A549 treated with dexamethasone at 1 μM for 4 hours (cell line): ENCODE measurements at places on chromosomes 2 and 18. TPM values are rescaled to one million over a fixed set of nuclear protein-coding genes. Genes with fewer than 3 reads are reported as not detected.

SYT4 gene
- not detected in 5 replicates for total RNA-seq

PDE1A gene
- total RNA-seq = 0.17 to 0.33 TPM (median 0.26 TPM) in 5 replicates

HAAO gene
- total RNA-seq = not detected in 5 replicates

RFX8 gene
- not detected in 5 replicates for total RNA-seq

MC2R gene
- not detected in 5 replicates for total RNA-seq

SCN3A gene
- total RNA-seq = 0.01 to 0.02 TPM (median 0.02 TPM) in 3 of 5 replicates, not detected in the others

TLX2 gene
- 0.17 to 0.31 TPM (median 0.21 TPM) in 5 replicates for total RNA-seq

IGFBP2 gene
- 69.4 to 100.0 TPM (median 96.6 TPM) in 5 replicates for total RNA-seq

HOXD10 gene
- total RNA-seq = 4.1 to 6.7 TPM (median 5.3 TPM) in 5 replicates
